Amniotic epithelial cell (primary cell): ENCODE measurements at places on chromosomes 16 and 17.
A peak's percentile ranks its signal among the peaks of the same experiment; 100 is the strongest.

DNA sequence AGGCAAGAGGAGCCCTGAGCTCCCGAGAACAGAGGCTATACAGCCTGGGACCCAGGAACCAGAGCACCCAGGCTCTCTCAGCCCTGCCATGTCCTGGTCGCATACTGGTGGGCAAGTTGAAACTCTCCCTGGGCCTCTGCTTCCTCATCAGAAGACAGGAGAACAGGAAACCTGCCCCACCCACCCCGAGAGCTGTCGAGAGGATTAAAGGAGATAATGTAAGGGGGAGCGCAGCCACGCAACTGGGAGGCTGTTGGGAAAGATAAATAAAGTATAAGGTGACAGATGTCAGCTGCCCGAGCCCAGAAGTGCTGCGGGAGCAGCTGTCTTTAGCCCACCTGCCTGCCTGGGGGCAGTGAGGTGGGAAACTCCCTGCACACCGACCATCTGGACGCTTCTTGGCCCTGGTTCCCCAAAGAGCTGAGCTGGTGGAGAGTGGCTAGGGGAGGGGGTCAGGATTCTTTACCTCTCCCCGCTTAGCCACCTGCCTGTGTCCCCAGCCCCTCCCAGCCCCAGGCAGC, 6.8 kb downstream of the KIF19 start:
- no peak for DNase-seq

DNA sequence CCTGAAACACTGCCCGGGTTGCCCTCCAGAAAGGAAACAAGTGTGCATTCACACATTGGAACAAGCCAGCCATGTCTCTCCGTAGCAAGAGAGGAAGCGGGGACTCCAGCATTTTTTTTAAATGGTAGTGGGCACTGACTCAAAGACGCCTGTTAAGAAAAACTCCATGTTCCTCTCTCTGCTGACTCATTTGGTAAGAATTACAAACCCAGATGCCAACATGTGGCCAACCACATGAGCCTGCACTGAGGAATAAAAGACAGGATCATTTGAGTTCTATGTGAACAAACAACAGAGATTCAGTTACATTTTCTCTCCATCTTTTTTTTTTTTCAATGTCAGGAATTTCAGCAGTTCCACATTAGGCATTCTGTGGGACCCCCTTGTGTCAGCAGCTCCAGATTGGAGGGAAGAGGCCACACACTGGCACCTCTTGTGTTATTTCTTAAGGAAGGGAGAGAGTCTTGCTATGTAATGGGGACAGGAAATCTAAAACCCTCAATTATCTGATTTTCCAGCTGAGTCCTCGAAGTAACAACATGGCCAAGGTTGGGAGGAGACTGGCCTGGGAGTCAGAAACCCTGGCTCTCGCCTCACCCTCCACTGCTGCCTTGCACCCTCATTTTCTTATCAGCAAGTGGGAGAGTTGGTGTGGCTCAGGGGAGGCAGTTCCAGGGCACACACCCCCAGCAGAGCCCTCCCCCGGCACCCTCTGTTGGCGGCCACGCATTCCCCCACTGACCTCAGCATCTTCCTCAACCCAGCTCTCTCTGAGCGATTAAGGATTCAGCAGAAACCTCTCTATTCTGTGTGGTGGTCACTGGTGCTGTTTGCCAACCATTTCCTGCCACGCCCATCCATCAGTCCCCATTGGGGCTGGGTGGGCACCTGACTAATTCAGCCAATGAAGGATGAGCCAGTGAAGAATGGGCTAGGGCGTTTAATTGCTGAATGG, 173.0 kb downstream of the FOXL1 start:
- DNase-seq = peak; percentile 86

DNA sequence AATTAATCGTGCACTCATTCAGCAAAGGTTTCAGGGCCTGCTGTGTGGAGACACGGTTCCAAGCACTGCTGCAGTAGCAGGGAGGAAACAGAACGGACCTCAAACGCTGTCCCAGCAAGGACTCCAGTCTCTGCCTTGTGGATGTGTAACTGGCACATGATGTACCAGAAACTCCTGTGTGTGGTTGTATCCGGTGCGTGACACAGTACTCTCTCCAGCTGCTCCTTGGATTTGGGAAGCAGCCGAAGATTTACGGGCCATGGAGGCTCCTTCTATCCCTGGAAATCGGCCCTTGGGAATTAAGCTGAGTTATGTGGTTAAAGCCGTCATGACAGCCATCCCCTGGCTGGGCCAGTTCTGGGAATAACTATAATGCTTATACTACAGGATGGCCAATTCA, 8.5 kb upstream of the ANKRD11 start:
- no peak for DNase-seq

GRCh38 chr17:75996665-75997590, 3.7 kb upstream of the CDK3 start:
- peak; percentile 39 for DNase-seq

- DNase-seq = no peak
These were observed 24.7 kb upstream of the KIFC3 start for GRCh38 chr16:57826706-57827625.

- no peak for DNase-seq
These were observed 49.5 kb downstream of the SRCIN1 start for GRCh38 chr17:38556239-38556638.

DNA sequence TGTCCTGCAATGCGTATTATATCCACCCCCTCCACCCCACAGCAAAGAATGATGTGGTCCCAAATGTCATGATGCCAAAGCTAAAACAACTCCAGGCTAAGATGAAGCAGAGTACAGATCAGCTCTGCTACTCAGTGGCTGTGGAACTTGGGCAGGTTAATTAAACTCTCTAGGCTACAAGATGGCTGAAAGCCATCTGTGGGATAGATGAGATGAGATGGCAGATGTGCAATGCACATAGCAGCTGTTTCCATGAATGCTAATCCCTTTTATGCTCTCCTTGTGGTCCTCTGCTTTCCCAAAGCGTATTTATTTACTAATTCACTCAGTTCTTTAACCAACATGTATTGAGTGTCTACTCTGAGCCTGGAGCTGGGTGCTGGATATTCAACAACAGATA, 114.4 kb downstream of the GRIN2A start:
- no peak for DNase-seq

DNA sequence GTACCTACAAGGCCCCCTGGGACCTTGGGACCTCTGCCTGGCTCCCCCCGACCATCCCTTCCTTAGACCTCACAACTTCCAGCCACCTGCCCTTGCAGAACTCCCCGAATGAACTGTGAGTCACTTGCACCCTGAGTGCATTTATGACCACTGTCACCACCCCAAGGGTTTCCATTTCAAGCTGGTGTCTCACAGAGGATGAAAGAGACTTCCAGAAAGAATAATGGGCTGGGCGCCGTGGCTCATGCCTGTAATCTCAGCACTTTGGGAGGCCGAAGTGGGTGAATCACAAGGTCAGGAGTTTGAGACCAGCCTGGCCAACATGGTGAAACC, 124.5 kb upstream of the CIBAR2 start:
- DNase-seq = peak; percentile 53
